ENCODE measurements at places on chromosomes 7 and 10. TPM values are rescaled to one million over a fixed set of nuclear protein-coding genes. Genes with fewer than 3 reads are reported as not detected.

Gene HOXA10
- not detected for total RNA-seq

Gene SPDYE2B
- total RNA-seq, result not detected

Gene MINDY4
- total RNA-seq, result 3.5 TPM

Gene IFIT2
- total RNA-seq, result 4.2 TPM

Gene PON3
- total RNA-seq, result 0.57 TPM

All from Right ventricle myocardium inferior (tissue), 1 donor.